Cardiac septum (tissue), 1 donor: ENCODE measurements at places on chromosomes 6 and 20.

DNA sequence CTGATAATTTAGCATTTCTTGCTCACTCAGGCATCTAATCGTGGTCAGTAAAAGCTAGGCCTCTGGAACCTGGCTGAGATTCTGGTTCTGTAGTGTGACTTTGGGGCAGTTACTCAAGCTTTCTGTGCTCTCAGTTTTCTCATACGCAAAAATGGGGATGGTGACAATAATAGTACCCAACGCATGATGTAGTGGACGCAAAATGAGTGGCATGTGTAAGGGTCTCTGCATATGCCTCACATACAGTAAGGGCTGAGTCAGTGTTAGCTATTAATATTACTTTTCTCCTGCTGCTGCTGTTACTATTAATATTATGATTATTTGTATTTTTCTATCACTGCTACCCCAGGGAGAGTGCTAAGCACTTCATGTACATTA, 686 bp downstream of the GINS1 start:
- no peak for DNase-seq

DNA sequence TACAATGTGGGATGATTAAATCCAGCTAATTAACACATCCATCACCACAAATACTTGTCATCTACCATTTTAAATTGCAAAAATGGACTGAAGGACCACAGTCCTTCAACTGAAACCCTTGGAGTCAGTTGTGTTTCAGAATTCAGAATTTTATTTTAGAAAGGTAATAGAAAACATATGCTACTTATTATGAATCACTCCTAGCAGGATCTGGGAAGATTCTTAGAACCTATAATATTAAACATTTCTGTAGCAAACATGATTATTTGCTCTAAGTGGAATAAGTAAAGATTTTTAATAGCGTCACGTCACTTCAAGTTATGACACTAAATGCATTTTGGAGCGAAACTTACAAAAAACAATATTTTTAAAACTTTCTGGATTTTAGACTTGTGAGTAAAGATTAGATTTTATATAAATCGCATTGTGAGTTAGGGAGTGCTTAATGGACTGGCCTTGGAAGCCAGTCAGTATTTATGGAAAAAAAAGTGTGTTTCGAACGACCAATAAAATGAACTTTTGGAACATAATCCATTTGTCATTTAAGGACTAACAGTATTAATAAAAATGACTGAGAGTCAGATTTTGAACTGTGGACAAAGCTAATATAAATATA, 71.8 kb upstream of the PHACTR2 start:
- DNase-seq = no peak

DNA sequence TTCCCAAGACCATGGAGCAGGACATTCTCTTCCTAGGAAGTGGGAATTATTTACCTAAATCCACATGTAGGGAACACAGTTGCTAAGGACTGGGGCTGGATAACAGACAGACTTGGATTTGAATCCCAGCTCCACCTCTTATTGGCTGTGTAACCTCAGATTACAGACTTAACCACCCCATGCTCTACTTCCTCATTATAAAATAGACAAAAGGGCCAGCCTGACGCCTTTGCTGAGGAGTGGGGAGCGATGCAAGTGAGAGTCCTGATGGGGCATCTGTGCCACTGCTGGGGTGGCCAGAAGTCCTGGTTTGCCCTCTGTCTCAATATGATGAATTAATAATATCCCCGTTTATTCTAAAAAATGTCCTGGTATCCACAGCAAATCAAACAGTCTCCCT, 46.8 kb downstream of the SPATA2 start:
- DNase-seq = peak; percentile 10

DNA sequence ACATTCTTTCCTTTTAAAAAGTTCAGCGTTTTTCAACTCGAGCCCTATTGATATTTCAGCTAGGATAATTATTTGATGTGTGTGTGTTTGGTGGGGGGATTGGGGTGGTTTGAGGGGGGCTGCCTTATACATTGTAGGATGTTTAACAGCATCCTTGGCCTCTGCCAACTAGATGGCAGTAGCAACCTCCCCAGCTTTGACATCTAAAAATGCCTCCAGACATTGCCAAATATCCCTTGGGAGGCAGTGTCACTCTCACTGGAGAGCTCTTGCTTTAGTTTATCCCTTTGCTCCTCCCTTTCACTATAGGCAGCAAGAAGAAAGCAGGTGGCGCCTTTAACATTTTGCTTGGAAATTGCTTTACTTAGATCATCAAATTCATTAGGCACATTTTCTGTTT, 14.6 kb upstream of the TP53TG5 start:
- DNase-seq = no peak

GRCh38 chr6:16047435-16047990, 81.4 kb upstream of the MYLIP start:
- no peak for DNase-seq

DNA sequence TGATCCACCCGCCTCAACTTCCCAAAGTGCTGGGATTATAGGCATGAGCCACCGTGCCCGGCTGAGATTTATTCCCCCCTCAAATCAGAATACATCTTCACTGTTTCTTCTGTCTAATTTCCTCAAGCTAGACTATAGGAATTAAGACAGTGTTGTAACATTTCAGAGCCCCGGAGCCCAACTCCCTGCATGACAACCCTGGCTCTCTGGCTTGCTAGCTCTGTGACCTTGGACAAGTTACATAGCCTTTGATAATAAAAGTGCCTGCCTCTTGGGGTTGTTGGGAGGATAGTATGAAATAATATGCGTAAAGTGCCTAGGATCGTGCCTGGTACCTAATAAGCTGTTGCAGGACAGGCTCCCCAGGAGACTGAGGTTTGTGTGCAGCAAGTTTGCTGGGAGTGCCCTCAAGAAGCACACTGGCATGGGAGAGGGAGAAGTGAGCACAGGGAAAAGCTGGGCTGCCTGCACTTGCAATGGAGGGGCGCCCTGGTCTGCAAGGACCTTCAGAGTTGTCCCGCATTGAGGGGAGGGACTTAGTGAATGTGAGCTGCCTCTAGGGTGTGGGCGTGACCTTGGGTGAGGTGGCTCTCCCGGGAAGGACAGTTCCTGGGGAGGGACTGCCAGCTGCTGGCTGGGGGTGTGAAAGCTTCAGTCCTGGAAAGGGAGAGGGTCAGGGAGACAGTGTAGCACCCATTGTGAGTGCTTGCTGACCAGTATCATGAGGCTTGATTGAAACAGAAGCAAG, 43.4 kb downstream of the TAF8 start:
- DNase-seq = no peak

DNA sequence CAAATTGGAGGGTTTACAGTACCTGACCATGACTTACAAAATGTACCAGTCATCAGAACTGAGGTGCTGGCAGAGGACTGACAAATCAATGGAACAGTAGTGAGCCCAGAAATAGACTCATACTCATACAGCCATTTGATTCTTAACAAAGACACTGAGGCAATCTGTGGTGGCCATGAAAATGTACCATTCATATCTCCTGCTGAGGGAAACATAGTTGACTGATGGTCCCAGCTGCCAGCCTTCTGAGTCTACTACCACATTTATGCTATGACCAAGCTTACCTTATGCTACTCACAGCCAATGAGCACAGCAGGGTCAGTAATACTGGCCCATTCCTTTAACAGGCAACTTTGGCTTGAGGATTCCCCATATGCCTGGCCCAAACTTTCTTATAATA, 88.6 kb downstream of the WASF1 start:
- no peak for DNase-seq

DNA sequence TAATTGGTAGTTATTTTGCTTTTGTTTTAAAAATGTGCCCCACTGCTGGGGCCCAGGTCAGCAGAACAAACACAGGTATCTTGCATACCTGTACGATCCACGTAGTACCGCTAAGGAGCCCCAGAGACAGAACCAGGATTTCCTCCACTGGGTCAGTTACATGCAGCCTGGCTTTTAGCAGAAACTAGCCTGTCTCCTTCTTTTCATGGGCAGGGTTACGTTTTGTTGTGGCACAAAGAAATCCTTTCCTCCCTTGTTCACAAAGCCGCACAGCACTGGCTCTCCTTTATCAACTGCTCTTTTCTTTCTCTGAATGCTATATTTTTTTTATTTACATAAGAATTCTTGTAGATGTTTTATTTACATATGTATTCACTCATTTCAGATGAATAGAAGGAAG, 190.3 kb upstream of the POU3F2 start:
- DNase-seq = no peak

- no peak for DNase-seq
Measured at GRCh38 chr6:155050311-155050710, 55.2 kb downstream of the TIAM2 start.

GRCh38 chr20:52832151-52832774, 139.9 kb upstream of the TSHZ2 start:
- DNase-seq = no peak

DNA sequence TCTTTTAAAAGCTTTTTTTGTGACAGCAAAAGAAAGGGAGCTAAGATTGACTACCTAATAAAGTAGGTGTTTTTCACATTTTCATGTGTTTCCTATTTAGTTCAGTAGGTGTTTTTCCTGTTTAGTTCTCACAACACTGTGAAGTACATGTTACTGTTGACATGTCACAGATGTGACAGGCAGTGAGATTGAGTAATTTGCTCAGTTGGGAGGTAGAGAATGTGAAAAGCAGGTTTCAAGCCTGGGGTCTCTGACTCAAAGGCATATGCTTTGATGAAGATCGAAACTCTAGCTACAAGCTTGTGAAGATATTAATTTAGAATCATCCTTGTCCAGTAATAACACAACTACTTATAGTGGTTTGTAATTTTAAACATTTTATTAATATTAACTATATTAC, 43.1 kb downstream of the SLX4IP start:
- DNase-seq = no peak

GRCh38 chr6:3367630-3368029, 89.2 kb downstream of the SLC22A23 start:
- DNase-seq = no peak

DNA sequence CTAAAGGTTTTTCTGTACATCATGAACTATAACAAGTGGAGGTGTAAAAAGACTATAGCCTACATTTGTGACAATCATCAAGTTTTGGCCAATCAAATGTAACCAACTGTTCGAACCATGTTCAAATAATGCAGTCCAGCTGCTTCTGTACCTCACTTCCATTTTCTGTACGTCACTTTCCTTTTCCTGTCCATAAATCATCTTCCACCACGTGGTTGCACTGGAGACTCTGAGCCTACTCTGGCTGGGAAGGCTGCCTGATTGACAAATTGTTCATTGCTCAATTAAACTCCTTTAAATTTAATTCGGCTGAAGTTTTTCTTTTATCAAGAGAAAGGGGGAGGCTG, 270.4 kb upstream of the JARID2 start:
- DNase-seq = no peak

GRCh38 chr20:8388707-8389106, 256.6 kb downstream of the PLCB1 start:
- no peak for DNase-seq

GRCh38 chr6:30211306-30211705, 1.9 kb downstream of the TRIM26 start:
- DNase-seq = no peak

DNA sequence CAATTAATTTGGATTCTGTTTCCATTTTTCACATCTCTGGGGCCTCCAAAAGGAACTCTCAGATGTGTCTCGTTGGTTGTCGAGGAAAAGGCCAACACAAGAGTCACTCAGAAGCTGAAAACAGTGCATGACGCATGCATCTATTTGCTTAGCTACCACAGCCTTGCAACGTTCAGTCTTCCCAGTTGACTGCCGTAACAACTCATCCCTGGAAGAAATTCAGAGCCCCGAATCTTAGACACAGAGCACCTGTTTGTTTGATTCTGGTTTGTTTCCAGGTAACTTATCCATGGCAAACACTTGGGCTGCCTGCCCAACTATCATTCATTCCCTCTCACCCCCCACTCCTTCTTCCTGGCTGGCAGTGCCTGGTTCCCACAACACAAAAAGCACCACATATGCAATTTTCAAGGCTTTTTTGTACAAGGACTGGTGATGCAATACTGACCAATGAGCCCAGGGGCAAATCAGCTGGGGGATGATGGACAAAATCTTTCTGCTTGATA, 60.5 kb downstream of the ZMYND8 start:
- no peak for DNase-seq

DNA sequence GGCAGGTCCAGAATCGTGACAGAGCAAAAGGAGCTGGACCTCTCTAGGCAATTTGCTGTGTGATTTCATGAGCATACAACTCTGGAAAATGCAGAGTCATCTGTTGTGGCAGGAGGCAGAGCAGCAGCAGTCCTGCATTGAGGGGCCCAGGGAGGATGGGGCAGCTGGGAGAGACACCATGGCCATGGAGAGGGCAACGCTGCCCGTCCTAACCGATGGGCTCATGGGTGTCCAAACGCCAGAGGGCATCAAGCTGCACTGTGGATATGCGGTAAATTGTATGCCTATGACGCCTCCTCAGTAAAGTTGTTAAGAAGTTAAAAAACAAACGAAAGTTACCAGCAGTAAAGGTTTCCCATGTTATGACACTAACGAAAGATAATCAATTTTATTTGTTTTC, 42.2 kb upstream of the DACT2 start:
- DNase-seq = no peak

- DNase-seq = no peak
Measured at GRCh38 chr20:61659994-61660346, 405.7 kb downstream of the TAF4 start.

GRCh38 chr20:46202766-46203509, 84.8 kb downstream of the CD40 start:
- DNase-seq = no peak

DNA sequence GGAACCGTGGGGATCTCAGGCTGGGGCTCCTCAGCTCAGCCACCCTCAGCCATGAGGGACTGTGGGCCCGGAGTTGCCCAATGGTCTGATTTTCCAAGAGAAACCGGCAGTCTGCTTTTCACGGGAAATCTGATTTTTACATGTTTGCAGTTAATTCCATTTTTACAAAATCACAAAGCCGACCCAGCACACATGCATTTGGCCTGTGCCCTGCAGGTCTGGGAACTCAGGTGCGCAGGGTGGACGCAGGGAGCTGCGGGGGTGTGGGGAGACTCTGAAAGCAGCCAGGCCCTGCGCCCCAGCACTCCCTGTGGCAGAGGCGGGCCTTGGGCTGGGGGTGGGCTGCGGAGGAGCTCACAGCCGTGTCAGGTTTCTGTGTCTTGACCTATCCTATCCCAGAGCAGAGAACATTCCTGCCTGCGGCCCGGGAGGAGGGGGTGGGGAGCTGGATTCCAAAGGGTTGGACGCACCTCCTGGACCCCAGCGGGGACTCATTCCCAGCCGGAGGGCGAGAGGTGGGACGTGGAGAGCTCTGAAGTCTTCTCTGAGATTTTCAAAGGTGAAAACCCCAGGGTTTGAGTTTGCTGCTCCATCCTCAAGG, 60.6 kb downstream of the ADNP start:
- no peak for DNase-seq

DNA sequence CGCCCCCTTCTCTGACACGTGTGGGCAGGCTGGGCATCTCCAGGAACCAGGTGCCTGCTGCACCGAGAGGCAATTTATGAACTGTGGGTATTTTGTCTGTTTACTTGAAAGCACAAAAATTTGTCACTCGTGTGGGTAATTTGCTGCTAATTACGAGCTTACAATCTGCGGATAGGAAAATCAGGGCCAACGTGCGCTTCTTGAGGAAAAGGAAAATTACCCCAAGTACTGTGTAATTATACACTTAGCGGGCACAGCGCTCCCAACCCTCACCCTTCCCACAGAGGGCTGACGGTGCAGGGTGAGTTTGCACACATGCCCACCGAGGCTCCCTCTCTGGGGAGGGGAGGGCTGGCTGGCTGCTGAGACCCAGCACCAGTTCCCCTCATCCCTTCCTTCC, 25.3 kb upstream of the MDGA1 start:
- DNase-seq = no peak
